Retina (tissue), 1 donor: ENCODE measurements at places on chromosomes 7 and 10.

DNA sequence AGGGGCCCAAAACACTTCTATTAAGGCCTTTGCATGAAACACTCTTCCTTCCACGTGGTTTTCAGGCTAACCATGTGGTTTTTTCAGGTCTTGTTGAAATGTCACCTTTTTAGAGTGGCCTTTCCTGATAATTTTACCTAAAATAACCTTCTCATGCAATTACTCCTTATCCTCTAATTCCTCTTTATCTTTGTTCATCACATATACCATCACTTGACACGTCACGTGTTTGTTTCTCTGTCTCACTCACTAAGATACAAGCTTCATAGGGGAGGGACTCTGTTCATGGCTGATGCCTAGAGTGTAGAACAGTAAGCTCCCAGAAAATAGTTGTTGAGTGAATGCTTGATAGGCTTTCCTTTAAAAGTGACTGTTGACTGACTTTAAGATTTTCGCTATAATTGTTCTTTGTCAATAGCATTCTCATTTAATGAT, 63.7 kb downstream of the ST7 start:
- no peak for DNase-seq

GRCh38 chr10:101781984-101782810, 1.0 kb downstream of the NPM3 start:
- no peak for DNase-seq

GRCh38 chr10:50503661-50504320, 120.0 kb downstream of the SGMS1 start:
- no peak for DNase-seq

GRCh38 chr7:69193061-69193460, 405.2 kb upstream of the AUTS2 start:
- DNase-seq: no peak

- DNase-seq: peak; percentile 69
Observed at GRCh38 chr10:110822712-110823311, 48.9 kb upstream of the PDCD4 start.

DNA sequence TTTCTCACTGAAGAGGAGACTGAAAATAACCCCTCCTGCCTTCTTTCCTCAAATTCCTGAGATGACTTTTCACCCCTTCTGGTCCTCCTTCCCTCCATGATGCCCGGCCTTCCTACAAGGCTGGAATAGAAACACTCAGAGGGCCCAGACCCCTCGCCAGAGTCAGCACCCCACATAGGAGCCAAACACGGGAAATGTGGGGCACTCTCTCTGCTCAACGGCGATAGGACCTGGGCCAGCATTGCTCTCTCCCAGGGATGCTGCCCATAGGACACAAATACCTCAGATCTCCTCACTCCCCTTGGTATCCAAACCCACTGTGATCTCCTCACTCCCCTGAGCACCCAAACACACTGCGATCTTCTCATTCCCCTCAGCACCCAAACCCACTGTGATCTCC, 7.4 kb downstream of the CFAP46 start:
- DNase-seq: no peak

- no peak for DNase-seq
Observed at GRCh38 chr7:156768698-156769472, 124.1 kb downstream of the LMBR1 start.

GRCh38 chr7:139777133-139777891, 486 bp downstream of the HIPK2 start:
- no peak for DNase-seq

DNA sequence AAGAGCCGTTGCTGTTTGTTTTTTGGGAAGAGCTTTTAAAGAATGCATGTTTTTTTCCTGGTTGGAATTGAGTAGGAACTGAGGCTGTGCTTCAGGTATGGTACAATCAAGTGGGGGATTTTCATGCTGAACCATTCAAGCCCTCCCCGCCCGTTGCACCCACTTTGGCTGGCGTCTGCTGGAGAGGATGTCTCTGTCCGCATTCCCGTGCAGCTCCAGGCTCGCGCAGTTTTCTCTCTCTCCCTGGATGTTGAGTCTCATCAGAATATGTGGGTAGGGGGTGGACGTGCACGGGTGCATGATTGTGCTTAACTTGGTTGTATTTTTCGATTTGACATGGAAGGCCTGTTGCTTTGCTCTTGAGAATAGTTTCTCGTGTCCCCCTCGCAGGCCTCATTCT, 31.6 kb downstream of the PFKFB3 start:
- DNase-seq: no peak

- no peak for DNase-seq
Observed at GRCh38 chr10:299969-300368, 164.7 kb downstream of the ZMYND11 start.

- no peak for DNase-seq
Observed at GRCh38 chr10:11720260-11720741, 21.9 kb upstream of the ECHDC3 start.

DNA sequence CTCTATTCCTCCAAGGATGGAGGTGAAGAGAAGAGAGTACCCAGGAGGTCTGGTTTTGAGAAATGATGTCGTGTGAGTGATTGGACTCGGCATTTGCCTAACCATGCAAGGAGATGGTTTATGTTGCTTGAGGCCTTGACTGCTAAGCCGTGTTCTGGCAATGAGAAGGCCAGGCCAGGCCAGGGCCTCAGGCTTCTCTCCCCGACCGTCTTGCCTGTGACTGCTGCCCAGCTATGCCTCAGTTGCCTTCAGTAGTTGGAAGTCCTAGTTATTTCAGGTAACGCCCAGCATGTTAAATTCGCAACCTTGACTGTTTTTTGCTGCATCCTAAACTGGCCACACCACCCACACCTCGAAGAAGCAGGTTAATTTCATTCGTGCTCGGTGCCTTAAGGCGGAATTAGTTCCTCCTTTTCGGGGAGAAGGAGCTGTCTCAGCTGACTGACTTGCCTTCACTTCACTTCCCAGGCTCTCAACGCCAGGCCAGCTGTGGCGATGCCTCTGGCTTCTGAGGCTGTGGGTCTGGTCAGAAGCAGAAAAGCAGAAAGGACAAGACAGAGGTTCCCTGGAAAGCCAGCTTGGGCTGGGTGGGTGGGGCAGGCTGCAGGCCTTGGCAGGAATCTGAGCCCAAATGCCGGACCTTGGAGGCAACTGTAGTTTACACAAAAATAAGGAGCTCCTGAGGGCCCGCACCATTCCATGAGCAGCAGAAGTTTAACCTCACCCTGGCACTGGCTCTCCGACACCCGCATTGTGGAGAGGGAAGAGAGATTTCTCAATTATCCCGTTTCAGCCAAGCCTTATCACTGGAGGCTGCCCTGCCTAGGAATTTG, 61.9 kb upstream of the SAMD8 start:
- no peak for DNase-seq

GRCh38 chr7:128167042-128167701, 73.9 kb upstream of the LEP start:
- DNase-seq: peak; percentile 81

DNA sequence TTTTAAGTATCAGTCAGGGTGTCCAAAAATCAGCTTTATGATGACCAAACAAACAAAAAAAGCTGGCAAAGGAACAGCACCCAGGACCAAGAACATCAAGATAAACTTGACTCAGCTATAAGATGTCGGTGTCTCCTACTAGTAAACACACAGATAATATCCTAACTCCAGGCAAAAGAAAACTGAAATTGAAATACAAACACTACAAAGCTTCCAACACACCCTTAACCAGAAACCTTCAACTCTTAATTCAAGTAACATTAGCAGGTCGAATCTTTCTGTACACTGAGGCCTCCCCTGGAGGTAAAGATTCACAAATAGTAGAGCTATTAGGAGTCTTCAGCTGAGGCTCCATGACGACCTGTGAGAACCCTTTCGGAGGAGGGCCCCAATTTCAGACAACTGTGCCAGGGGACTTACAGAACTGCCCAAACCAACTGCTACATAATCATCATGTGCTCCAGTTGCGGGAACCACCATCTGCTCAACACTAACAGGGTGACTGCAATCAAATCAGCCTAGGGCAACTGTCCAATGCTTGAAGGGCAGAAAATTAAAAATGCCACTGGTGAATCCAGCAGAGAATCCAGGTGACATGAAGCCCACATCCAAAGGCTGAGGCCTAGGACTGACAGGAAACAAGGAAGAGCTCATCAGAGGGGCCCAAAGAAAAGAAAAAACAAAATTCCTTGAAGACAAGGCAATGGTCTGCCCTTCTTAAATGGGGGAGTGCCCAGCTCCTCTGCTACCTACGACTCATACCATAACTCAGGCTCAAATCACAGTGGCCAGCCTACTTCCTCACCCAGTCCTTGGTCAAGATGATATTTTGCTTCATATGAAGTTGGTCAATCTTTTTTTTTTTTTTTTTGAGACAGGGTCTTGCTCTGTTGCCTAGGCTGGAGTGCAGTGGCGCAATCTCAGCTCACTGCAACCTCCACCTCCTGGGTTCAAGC, 20.0 kb downstream of the XPNPEP1 start:
- DNase-seq: no peak

DNA sequence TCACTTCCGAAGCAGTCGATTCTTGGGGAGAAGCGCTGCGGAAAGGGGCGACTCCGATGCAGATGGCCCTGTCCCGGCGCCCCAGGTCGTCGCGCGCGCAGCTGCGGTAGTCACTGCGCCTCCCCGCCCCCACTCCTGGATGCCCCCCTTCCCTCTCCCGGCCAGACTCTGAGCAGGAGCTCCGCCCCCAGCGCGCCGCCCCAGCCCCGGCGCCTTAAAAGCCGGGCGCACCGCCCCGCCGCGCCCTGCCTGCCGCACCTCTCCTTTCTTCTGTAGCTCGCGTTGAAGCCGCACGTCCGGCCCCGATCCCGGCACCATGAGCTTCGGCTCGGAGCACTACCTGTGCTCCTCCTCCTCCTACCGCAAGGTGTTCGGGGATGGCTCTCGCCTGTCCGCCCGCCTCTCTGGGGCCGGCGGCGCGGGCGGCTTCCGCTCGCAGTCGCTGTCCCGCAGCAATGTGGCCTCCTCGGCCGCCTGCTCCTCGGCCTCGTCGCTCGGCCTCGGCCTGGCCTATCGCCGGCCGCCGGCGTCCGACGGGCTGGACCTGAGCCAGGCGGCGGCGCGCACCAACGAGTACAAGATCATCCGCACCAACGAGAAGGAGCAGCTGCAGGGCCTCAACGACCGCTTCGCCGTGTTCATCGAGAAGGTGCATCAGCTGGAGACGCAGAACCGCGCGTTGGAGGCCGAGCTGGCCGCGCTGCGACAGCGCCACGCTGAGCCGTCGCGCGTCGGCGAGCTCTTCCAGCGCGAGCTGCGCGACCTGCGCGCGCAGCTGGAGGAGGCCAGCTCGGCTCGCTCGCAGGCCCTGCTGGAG, at the start of gene INA:
Gene INA, plus strand, starts transcription at position 243 of the 817 bp plus-strand sequence. Its CDS starts 74 bp downstream, at position 317.
- peak; percentile 91 for DNase-seq

- no peak for DNase-seq
Observed at GRCh38 chr10:50318129-50318528, 66.8 kb upstream of the ASAH2 start.

- no peak for DNase-seq
Observed at GRCh38 chr7:74449144-74449543, 4.6 kb upstream of the GTF2IRD1 start.

DNA sequence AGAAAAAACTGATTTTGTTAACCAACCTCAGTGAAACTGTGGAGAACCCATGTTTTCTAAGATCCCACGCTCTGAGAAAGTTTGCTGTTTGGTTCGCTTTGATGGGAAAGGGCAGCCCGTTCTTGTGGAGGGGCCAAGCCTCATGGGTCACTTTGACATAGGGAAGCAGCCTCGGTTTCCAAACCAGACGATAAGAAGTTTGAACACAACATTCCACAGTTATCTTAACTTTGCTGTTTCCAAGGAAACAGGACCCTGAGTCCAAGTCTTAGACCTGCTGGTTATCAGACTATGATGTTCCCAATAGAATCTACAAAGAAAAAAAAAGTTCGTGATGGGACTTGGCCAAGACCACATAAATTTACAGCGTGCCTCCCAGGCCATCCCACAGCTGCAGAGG, 182.3 kb downstream of the NRP1 start:
- DNase-seq: no peak

- DNase-seq: no peak
Observed at GRCh38 chr10:84588971-84589370, 260.6 kb downstream of the CCSER2 start.

DNA sequence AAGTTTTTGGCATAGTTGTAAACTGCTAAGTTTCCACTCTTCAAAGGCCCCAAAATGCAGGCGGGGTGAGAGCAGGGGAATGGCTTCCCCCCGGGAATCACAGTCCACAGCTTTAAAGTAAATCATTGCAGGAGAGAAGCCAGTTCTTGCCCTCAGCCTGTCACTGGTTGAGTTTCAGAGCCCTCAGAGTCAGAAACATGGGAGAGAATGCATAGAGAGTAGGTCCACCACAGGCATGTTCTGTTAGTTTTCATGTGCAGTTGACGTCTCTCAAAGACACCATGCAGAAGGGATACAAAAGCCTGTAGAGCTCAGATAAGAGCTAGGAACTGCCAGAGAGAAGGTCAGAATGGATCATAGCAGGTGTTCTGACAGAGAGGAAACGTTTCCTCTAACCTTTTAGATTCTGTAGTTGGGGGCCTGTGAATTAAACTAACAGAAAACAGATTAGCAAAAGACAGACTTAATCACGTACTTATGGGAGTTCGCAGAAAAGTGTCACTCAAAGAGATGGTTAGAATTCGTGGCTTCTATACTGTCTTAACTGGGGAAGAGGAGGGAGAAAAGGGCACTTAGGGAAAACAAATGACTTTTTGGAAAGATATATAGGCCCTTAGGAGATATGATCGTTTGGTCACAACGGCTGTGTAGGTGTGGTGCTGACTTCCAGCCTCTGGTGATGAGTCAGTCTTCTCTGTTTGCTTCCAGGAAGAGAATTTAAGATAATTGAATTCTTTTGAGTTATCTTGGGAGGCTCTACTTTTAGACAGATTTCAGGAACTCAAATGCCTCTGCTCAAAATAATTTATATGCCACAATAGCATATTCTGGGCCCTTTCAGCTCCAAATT, 48.0 kb upstream of the MSRB2 start:
- DNase-seq: no peak

DNA sequence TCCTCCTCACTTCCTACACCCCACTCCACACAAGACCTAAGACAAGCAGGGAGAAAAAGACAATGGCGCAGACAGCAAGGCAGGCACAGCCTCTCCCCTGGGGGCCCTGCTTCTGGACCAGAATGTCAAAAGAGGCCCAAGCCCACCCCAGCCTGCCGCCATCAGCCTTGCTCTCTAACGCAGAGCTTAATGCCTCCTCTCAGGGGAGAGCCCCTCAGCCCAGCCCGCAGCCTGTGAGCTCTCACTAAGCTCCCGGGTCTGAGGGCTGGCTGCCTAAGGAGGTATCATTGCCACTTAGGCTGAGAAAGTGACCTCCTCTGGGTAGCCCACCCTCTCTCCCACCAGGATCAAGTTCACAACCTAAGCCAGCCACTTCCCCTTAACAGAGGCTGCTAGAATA, 16.7 kb downstream of the SLIT1 start:
- DNase-seq: no peak

GRCh38 chr7:158782761-158783401, 46.4 kb downstream of the ESYT2 start:
- DNase-seq: peak; percentile 13
